NCI-H446 (cell line): ENCODE measurements at places on chromosomes 11 and 22.

- DNase-seq = no peak
These were observed 7.1 kb upstream of the RASD2 start for GRCh38 chr22:35533365-35534029.

DNA sequence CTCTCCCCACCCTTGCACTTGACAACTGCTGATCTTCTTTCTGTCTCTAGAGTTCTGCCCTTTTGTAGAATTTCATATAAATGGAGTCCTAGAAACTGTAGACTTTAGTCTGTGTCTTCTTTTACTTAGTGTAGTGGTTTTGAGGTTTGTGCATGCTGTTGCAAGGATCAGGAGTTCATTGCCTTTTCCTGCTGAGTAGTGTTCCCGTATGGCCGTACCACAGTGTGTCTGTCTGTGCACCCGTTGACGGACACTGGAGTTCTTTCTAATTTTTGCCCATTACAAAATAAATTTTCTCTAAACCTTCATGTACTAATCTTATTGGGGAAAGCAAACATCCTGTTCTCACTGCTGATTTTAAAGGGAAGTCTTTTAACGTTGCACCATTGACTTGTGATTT is 138.1 kb downstream of the TBC1D22A start:
- no peak for DNase-seq

DNA sequence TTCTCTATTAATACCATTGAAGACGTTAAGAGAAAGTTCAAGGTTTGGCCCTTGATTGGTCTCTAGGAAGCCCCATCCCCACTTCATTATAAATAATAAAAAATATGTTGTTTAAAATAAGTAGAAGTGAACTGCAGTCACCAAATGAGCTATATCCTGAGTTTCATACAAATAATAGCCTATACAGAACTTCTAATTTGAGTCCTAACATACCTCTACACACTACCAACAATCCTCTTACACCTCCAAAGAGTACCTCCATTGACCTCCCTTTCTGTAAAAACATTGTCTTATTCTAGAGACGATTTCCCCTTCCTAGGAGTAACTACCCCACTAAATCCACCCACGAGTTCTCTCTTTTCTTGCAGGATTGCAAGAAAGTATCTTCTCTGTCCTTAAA is 7.2 kb upstream of the HBD start:
- no peak for DNase-seq

- no peak for DNase-seq
These were observed 21.4 kb downstream of the RNF141 start for GRCh38 chr11:10519630-10520029.

GRCh38 chr11:127238321-127238720 is 237.8 kb upstream of the KIRREL3 start:
- no peak for DNase-seq

DNA sequence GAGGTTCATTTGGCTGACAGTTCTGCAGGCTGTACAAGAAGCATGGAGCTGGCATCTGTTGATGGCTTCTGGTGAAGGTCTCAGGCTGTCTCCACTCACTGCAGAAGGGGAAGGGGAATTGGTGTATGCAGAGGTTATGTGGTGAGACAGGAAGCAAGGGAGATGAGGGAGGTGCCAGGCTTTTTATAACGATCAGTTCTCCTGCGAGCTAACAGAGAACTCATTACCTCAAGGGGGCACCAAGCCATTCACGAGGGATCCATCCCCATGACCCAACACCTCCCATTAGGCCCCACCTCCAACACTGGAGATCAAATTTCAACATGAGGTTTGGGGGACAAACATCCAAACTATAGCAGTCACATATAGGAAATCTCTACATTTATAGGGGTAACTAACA is 38.7 kb upstream of the E2F8 start:
- DNase-seq = no peak

DNA sequence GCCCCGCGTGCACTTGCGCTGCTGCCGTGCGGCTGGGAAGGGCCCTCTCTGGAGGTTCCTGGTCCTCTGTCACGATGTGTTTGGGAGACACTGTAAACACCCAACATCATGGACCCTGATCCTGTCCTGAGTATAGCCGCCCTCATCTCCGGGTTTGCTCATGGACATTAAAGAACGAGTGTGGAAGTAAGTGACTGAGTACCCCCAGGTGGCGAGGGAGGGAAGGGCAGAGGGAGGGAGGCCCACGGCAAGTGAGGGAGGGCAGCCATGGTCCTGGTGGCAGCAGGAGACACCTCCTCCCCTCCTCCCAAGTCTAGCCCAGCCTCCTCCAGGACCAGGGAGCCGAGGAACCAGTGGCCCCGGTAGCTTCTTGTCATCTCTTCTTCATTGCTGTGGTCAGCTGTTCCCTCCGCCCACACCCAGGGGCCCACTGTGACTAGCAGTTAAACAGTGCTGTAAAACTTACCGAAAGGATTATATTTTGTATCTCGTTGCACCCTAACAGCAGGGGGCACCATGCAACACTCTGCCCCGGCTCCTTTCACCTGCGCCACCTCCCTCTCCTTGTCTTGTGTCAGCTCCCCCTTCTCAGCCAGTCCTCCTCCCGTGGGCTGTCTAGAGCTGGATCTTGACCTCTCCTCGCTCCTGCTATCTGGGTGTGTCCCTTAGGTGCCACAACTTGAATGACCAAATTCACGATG is 566.5 kb upstream of the B3GAT1 start:
- no peak for DNase-seq

DNA sequence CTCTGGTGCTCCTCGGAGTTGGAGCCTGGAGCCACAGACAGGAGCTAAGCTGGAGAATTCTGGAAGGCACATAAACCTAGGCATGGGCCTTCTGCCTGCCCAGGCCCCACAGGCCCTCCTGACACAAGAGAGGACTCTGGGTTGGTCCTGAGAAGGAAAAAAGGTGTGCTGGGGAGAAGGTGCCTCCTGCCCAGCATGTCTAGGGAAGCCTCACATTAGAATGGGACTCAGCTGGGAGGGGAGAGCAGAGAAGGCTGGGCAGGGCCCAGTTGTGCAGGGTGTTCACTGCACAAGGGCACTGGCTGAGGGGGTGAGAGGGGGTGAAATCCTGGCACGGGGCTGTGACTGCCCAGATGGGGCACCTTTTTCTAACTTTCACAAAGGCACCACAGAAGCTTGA is 39.4 kb upstream of the WNT11 start:
- no peak for DNase-seq

GRCh38 chr11:88288560-88288959 is 49.0 kb downstream of the CTSC start:
- no peak for DNase-seq
